Right ventricle myocardium superior (tissue), 1 donor: ENCODE measurements at places on chromosomes 12 and 14. TPM values are rescaled to one million over a fixed set of nuclear protein-coding genes. Genes with fewer than 3 reads are reported as not detected.

DNA sequence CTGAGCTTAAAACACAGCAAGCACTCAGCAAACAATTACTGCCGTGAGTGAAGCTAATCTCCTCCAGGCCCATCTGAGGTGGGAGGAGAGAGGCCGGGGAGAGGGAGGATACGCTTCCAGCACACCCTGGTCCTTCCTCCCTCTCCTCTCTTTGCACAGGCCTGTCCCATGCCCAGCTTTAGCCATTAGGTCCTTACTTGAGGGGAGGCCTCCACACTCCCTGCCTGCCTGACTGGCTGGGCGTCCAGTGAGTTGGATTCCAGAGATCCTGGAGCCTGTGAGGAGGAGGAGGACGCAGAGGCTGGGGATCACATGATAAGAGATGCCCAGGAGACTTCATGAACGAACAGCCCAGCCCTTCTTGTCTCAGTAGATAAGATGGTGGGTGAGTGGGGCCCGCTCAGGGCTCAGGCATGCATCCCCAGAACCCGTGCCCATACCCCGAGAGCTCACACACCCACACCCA is 65.1 kb upstream of the NCOR2 start:
- no peak for DNase-seq

Gene MED6
- 17.7 TPM for total RNA-seq

Gene CNPY2
- 31.2 TPM for total RNA-seq

- DNase-seq: no peak
Observed at GRCh38 chr12:101459642-101460346, 15.3 kb upstream of the SPIC start.

- DNase-seq: no peak
Observed at GRCh38 chr12:6888360-6888759, 15.3 kb upstream of the SPSB2 start.
